ENCODE measurements at places on chromosomes 12 and 14.
A peak's percentile ranks its signal among the peaks of the same experiment; 100 is the strongest.

GRCh38 chr12:51270951-51271518 lies 820 bp upstream of the SMAGP start:
- DNase-seq, result peak; percentile 84

DNA sequence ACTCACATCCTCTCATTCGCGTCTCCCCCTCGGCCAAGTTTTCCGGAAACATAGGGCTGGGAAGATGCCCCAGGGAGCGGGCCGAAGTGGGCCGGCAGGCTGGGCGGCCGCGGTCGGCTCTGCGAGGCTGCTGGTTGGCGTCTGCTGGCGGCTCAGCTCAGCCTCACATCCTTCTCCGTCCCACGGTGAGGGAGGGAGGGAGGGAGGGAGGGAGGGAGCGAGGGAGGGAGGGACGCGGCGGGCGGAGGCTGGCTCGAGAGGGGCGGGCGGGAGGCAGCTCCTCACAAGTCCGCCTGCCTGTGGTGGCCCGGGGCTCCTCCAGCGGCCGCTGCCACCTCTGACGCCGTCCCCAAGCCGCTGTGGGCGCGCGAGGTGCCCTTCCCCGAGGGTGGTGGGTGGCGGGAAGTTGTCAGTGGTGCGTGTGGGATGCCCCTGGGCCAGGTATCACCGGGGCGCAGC lies 93.8 kb downstream of the RFLNA start:
- peak; percentile 89 for DNase-seq

DNA sequence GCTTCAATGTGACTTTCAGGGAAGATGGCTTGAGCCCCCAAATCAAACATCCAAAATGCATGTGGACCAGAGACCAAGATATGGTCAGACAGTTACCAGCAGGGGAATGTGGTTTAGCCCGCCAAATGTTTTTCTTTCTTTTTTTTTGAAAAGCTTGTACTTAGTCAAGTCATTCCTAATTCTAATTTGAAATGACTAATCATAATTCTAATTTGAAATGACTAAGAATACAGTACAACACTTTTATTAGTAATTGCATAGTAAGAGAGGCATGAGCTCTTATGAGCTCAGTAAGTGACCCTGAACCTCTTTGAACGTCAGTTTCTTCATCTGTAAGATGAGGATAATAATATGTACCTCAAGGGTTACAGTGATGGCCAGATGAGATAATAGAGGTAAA lies 72.4 kb downstream of the HECTD4 start:
- DNase-seq, result no peak

- no peak for DNase-seq
Observed at GRCh38 chr14:21612324-21612723, 22.4 kb downstream of the OR10G2 start.

DNA sequence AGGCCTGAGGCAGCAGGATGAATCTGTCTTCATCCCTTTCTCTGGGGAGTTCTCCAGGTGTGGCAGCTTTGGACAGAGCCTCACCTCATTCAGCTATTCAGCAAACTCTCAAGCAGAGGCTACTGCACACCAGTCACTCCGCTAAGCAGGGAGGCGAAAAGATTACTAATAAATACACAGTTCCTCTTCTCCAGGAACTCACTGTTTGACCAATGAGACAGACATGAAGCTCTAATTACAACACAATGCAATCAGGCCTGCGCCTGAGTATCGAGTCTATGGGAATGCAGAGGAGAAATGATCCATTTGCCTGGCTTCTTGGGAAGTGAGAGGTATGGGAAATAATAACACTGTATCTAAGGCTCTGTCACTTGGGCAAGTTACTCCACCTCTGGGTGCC lies 178.1 kb downstream of the CRADD start:
- DNase-seq, result no peak

DNA sequence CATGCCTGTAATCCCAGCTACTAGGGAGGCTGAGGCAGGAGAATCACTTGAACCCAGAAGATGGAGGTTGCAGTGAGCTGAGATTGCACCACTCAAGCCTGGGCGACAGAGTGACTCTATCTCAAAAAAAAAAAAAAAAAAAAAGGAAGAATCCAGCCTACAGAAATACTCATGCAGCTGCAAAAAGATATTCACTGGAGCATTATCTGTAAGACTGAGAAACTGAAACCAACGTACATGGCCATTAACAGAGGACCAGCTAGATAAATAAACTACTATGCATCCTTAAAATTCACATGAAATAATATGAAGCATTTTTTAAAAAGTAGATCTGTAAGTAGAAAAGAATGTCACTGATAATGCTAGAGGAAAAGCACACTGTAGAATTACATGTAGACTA lies 3.5 kb downstream of the SLC7A7 start:
- no peak for DNase-seq

DNA sequence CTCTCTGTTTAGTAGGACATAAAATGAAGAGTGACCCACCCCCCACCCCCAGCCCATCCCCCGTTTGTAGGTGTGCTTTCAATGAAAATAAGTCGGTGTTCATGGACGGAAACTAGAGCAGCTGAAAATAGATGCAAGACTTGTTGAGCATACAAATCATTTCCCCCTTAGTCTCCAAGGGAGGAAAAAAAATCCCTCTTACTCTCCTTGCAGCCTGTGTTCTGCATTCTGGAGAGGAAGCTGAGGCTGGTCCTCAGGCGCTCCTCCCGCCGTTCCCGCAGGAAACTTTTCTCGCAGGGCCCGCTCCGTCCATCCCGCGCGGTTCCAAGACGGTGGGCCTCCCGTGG lies 259.0 kb upstream of the E2F7 start:
- no peak for DNase-seq

GRCh38 chr12:129096184-129096583 lies 242.9 kb downstream of the GLT1D1 start:
- DNase-seq, result no peak

DNA sequence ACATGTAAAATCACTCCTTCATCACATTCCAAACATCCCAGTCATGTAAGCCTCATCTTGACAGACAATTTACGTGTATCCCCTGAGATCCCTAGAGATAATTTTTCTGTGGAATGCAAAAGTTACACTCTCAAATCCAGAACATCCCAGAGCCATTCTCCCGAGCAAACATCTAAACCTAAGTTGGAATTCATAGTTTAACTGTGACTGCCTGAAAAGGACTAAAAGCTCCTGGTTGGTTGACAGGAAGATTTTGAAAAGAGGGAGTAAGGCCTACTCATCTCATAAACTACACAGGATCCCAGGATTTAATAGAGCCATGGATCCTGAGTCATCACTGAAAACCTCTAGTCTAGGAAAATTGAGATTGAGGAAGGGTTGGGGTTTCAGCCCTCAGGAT lies 123.6 kb downstream of the SCN8A start:
- no peak for DNase-seq

- DNase-seq, result peak; percentile 53
Observed at GRCh38 chr12:63917864-63918799, 73.6 kb downstream of the SRGAP1 start.

DNA sequence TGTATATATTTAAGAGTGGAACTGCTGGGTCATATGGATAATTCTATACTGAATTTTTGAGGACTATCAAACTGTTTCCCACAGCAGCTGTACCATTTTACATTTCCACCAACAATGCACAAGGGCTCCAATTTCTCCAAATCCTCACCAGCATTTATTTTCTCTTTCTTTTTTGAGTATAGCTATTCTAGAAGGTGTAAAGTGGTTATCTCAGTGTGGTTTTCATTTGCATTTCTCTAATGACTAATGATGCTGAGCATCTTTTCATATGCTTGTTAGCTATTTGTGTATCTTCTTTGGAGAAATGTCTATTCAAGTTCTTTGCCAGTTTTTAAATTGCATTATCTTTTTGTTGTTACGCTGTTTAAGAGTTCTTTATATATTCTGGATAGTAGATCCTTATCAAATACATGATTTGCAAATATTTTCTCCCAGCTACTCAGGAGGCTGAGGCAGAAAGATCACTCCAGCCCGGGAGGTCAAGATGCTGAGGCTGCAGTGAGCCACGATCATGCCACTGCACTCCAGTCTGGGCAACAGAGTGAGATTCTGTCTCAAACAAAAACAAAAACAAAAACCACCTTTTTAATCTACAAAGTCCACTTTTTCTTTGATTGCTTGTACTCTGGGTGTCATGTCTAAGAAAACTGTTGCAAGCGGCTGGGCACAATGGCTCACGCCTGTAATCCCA lies 32.8 kb downstream of the GTF2A1 start:
- DNase-seq, result no peak

GRCh38 chr12:123948796-123949769 lies 23.5 kb downstream of the CCDC92 start:
- no peak for DNase-seq

- no peak for DNase-seq
Observed at GRCh38 chr14:50383618-50384225, 13.0 kb downstream of the CDKL1 start.

GRCh38 chr14:30242744-30243143 lies 315.1 kb upstream of the PRKD1 start:
- DNase-seq, result no peak

All from AG08396 (cell line).